GM06990 (cell line): ENCODE measurements at places on chromosomes 16 and 17.

GRCh38 chr16:55703003-55704001, 47.5 kb downstream of the SLC6A2 start:
- no peak for DNase-seq

- DNase-seq, result no peak
Observed at GRCh38 chr17:33674685-33675084, 381.6 kb upstream of the ASIC2 start.

GRCh38 chr16:89323120-89323960, 105.8 kb downstream of the ZNF778 start:
- no peak for DNase-seq

GRCh38 chr17:31806921-31807320, 52.1 kb downstream of the COPRS start:
- no peak for DNase-seq

- DNase-seq, result no peak
Observed at GRCh38 chr17:13140750-13141149, 122.9 kb upstream of the ELAC2 start.

- no peak for DNase-seq
Observed at GRCh38 chr16:79950932-79951719, 350.6 kb upstream of the MAF start.

GRCh38 chr16:49465661-49466528, 92.3 kb downstream of the C16orf78 start:
- DNase-seq, result no peak
